ENCODE measurements at places on chromosomes 1 and 21.

DNA sequence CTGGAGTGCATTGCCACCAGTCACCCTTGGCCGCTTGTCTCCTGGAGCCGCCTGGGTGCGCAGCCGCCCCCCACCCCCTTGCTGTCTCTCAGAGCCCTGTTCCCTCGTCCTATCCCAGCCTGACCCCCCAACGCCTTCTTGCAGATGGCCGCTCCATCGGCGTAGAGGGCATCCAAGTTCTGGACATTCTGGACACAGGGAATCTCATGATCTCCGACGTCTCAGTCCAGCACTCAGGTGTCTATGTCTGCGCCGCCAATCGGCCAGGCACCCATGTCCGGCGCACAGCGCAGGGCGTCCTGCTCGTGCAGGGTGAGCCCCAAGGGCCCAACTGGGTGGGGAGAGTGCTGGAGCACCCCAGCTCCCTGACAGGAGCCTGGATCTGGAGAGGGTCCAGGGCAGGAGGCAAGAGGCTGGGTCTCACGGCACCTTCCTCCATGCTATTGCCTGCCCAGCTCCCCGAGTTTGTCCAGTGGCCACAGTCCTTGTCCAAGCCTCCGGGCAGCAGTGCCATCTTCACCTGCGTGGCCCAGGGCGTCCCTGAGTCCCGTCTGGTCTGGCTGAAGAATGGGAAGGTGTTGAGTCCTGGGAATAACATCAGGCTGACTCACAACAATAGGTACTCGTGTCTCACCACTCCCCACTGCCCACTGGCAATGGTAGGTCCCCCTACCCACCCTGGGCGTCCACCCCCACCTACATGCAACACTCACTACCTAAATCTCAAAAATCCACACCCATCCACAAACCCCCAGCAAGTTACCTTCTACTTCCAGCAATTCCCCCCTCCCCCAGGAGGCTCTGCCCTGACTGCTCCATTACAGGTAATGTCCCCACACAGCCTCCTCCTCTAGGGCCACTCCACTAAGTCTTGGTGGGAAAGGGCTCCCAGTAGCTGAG is 24.6 kb downstream of the SLC27A3 start:
- DNase-seq: no peak

DNA sequence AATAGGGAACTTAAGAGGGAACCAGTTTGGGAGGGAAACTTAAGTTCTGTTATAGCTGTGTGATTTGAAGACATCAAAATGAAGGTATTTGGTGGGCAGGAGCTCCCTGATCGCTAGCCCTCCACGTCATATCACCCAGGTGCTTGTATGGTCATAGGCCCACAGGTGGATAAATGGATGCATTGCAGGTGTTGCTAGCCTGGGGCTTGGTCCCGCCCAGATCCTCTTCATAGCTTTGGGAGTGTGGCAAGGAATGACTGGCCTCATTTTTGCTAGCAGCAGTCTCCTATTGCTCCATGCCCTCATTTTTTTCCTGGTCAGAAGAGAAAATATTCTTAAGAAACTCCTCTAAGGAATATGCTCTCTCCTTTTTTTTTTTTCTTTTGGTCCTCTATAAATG is 11.3 kb downstream of the GNPAT start:
- no peak for DNase-seq

GRCh38 chr1:182065126-182065845 is 3.8 kb upstream of the ZNF648 start:
- DNase-seq: no peak

GRCh38 chr1:221912230-221912629 is 170.3 kb upstream of the DUSP10 start:
- no peak for DNase-seq

DNA sequence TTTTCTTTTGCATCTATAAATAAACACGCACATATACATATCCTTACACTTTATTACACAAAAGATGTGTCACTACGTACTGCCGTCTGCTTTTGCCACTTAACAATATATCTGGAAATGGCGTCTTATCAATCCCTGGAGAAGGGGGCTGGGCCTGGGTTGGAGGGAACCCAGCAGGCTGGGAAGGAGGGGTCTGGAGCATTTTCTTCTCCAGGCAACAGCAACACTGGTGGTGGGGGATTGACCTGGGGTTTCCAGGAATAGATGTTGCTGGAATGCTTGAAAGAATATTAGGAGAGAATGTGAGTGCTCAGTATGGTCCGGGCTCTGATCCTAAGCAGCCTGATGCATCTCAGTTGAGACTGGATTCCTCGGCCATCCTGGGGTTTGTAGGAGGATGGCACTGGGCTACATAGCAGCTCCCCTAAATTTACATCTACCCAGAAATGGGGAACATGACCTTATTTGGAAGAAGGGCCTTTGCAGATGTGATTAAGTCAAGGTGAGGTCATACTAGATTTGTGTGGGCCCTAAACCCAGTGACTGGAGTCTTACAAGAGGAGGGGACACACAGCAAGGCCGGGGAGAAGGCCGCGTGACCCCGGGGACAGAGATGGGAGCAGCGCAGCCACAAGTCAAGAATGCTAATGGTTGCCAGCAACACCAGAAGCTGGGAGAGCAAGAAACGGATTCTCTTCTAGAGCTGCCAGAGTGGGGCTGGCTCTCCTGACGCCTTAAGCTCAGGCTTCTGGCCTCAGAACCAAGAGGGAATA is 98.6 kb downstream of the SIK1 start:
- no peak for DNase-seq

GRCh38 chr1:172108161-172108893 is 267.0 kb downstream of the DNM3 start:
- no peak for DNase-seq

DNA sequence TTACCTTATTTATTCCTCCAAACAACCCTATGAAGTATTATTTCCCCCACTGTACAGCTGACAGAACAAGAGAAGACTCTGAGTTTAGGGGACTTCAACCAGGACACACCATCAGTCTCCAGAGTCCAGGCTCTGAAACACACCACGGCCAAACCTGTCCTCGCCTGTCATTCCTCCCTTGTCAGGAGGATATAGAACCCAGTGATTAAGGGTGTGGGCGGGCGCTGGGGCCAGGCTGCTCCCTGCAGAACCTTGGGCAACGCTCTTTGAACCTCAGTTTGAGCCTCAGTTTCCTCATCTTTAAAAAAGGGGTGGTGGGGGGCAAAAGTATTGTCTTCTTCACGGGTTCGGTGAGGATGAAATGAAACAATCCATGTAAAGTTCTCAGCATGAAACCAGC is 9.4 kb upstream of the CEP85 start:
- DNase-seq: no peak

DNA sequence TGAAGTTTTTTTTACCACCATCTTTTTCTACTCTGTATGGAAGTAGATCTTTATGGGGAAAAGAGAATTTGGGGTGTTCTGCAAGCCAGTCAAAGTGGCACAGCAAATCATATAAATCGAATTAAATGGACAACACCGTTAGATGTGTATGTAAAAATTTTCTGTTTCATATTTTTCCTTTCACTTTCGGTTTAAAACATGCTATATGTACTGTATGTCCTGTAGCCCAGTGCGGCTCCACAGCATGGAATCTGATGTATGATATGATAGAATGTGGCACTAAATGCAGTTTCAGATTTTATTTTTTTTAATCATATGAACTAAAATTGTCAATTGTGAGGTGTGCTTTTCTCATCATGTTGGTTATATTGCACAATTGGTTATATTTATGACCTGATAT is 32.9 kb downstream of the RAB4A start:
- DNase-seq: no peak

GRCh38 chr1:174158767-174159251 is 511 bp upstream of the RABGAP1L start:
- no peak for DNase-seq

- no peak for DNase-seq
Observed at GRCh38 chr1:202165942-202166843, 5.8 kb upstream of the PTPN7 start.

DNA sequence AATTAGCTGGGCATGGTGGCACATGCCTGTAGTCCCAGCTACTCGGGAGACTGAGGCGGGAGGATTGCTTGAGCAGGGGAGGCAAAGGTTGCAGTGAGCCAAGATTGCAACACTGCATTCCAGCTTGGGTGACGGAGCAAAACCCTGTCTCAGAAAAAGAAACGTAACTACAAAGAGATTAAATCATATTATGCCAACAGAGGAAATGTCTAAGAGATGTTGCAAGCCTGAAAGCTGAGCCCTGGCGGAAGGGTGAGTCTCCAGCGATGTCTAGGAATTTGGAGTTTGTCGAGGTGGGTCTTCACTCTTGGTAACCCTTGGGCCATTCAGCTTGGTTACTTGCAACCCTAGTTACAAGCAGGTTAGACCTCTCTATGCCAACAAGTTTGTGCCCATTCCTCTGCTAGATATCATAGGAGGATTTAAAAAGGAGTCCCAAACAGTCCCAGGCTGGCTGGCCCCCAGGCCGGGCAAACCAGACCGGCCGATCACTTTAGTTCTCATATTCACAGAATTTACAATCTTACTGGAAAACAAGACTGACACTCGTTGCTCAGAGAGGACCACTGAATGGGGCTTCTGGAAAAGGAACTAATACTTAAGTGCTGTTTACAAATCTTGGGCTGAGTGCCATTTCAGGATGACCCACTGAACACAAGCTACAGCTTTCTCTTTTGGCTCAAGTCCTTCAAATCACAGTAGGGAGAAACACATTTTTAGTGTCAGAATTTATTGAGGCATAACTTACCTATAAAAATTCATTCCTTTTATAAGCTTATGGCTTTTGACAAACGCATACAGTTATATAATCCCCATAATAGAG is 27.1 kb downstream of the SLC30A1 start:
- no peak for DNase-seq

DNA sequence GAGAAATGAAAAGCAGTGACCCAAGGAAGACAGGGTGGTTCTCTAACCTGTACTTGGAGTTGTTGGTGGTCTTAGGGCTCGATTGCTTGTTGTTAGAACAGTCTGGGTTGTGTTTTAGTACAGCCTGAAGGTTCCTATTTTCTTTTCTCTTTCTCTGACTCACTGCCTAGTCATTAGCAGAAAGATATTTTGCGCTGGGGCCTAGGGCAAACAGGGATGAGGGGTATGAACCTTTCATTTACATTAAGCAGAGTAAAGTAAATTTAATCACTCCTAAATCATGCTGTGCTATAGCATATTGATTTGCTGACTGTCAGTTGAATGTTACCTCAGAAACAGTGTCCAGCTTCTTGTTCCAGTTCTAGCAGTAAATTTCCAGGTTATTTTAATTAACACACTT is 197.2 kb downstream of the RWDD3 start:
- no peak for DNase-seq

- no peak for DNase-seq
Observed at GRCh38 chr1:55898181-55898580, 681.2 kb downstream of the PLPP3 start.

GRCh38 chr1:6623269-6623965 is 1.3 kb upstream of the THAP3 start:
- DNase-seq: no peak

DNA sequence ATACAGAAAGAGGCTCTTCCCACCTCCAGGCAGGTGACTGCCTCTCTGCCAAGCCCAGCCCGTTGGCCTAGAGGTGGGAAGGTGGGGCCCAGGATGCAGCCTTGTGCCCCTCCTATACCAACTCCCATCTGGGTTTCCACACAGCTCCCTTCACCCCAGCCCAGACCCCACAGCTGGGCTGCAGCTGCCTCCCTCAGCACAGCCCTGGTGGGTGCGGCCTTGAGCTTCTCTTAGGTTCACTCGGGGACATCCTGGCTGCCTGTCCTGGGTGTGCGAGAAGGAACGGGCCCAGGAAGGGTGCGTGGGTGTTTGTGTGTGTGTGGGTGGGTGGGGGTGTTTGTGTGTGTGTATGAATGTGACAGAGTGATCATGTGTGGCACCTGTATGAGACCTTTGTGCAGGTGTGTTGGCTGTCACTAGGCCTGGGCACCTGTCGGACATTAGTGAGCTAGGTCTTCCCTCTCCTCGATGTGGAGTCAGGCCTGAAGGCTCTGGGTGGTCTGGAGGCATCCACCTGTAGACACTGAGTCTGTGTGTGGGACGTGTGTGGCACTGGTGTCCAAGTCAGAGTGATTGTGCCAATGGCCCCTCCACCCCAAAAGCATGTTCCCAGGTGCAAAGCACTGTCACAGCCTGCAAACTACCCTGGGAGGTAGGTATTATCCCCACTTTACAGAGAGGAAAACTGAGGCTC is 30.7 kb downstream of the FOXO6 start:
- DNase-seq: no peak

DNA sequence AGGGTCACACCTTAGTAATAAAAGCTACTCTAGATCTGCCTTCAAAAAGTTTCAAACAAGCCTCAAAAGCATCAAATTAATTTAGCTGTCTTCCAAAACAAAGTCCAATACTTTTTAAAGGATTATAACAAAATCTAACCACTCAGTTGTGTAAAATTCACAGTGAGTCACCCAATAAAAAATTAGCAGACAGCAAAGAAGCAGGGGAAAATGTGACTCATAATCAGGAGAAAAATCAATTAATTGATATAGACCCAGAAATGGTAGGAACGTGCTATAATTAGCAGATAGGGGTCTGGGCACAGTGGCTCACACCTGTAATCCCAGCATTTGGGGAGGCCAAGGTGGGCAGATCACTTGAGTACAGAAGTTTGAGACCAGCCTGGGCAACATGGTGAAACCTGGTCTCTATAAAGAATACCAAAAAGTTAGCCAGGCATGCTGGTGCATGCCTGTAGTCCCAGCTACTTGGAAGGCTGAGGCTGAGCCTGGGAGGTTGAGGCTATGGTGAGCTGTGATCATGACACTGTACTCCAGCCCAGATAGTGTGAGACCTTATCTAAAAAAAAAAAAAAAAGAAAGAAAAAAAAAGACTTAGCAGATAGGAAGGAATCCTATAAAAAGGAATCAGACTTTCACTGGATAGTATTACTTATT is 8.1 kb upstream of the MYOG start:
- DNase-seq: no peak

- DNase-seq: no peak
Observed at GRCh38 chr1:168088511-168089325, 48.0 kb downstream of the GPR161 start.

GRCh38 chr1:107835151-107835670 is 129.8 kb downstream of the VAV3 start:
- DNase-seq: no peak

DNA sequence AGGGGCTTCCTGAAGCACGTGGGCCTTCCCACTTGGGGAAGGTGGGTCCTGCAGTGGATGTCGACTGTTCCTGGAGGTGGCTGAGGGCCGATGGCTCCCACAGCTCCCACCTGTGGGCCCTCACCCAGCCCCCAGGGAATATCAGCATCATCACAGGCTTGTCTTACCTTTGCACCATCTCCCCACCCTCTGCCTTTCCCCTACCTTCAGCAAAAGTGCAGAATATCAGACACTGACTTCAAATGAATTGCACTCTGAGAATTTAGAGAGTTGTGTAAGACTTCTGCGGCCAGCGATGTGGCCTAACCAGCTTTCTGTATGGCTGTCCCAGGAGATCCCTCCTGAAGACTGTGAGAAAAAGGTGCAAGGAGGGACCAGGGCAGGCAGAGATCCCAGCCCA is 105.4 kb downstream of the PRDM2 start:
- DNase-seq: no peak

DNA sequence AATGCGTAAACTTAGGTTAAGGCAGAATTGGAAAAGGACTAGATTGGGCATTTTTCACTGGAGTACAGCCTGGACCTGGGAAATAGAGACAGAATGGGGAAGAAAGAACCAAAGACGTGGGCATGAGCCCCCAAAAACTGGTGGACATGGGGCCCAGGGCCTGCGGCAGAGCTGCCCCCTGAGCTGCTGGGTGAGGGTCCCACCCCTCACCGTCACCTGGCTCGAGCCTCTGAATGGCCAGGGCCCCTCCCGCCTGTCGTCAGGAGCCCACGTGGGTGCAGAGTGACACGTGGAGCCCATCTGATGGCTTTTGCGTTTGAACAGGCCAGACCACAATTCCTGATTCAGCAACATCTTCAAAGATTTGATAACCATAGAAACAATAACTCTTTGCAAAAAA is 360.9 kb upstream of the VAMP3 start:
- DNase-seq: no peak

Data from pons (tissue), 1 donor.